ENCODE measurements at places on chromosomes 4 and X. TPM values are rescaled to one million over a fixed set of nuclear protein-coding genes. Genes with fewer than 3 reads are reported as not detected.
A peak's percentile ranks its signal among the peaks of the same experiment; 100 is the strongest.

- no peak overlapping the region for H3K27ac ChIP-seq
- no peak for DNase-seq
- H3K27me3 ChIP-seq, result no peaks in the 10 kb centered on the region
- peaks cover 17% of the 10 kb centered on the region for H3K4me1 ChIP-seq
- H3K4me3 ChIP-seq, result peak overlapping the region; percentile 34
Observed at GRCh38 chr4:184096561-184097240, 121.0 kb downstream of the ENPP6 start.

GRCh38 chrX:141724186-141724585 is 25.6 kb upstream of the SPANXD start:
- no peak for DNase-seq
- H3K4me1 ChIP-seq, result no peaks in the 10 kb centered on the region
- H3K27ac ChIP-seq, result no peak overlapping the region

DNA sequence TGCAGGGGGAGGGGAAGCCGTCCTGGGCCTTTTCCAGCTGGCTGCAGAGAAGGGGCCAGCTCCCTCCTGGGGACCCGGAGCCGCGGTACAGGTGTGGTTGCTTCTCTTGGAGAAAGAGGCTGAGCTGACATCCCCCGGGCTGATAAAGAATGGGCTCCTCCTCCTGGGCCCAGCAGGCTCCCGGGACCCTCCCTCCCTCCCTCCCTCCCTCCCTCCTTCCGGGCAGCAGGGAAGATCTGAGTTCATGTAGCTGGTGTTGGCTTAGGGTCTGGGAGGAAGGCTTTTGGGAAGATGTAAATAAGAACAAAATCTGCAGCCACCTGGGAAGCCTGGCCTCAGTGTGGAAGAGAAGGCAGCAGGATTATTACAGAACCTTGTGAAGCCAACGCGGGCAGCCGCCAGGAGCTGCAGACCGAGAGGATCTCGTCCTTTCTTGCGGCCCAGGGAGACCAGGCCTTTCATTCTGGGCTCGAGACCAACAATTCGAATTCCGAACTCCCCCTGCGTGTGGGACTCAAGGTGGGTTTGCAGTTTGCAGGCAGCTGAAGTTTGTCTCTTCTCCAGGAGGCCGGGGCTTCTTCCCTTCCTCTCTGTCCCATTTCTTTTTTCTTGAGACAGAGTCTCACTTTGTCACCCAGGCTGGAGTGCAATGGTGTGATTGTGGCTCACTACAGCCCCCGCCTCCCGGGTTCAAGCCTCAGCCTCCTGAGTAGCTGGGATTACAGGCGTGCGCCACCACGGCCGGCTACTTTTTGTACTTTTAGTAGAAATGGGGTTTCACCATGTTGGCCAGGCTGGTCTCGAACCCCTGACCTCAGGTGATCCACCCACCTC is at the start of gene PLCXD1:
TSS of gene PLCXD1 (plus strand) at position 216 of the 834 bp plus-strand sequence. CDS start 2,807 bp downstream, outside the sequence.
- peaks cover 19% of the 10 kb centered on the region for H3K36me3 ChIP-seq
- H3K4me1 ChIP-seq, result peaks cover 13% of the 10 kb centered on the region
- H3K4me3 ChIP-seq, result peak within 1 kb of the TSS; percentile 36

GRCh38 chr4:40058854-40059253 is 2.2 kb downstream of the N4BP2 start:
- no peaks in the 10 kb centered on the region for H3K27me3 ChIP-seq
- no peak overlapping the region for H3K27ac ChIP-seq
- H3K4me3 ChIP-seq, result peak overlapping the region; percentile 79
- DNase-seq, result no peak
- no peaks in the 10 kb centered on the region for H3K36me3 ChIP-seq
- H3K4me1 ChIP-seq, result peaks cover 22% of the 10 kb centered on the region

- H3K27me3 ChIP-seq, result no peaks in the 10 kb centered on the region
- no peak for DNase-seq
- no peak overlapping the region for H3K4me3 ChIP-seq
- H3K27ac ChIP-seq, result no peak overlapping the region
- no peaks in the 10 kb centered on the region for H3K36me3 ChIP-seq
Observed at GRCh38 chr4:140702096-140702757, 54.0 kb downstream of the TBC1D9 start.

DNA sequence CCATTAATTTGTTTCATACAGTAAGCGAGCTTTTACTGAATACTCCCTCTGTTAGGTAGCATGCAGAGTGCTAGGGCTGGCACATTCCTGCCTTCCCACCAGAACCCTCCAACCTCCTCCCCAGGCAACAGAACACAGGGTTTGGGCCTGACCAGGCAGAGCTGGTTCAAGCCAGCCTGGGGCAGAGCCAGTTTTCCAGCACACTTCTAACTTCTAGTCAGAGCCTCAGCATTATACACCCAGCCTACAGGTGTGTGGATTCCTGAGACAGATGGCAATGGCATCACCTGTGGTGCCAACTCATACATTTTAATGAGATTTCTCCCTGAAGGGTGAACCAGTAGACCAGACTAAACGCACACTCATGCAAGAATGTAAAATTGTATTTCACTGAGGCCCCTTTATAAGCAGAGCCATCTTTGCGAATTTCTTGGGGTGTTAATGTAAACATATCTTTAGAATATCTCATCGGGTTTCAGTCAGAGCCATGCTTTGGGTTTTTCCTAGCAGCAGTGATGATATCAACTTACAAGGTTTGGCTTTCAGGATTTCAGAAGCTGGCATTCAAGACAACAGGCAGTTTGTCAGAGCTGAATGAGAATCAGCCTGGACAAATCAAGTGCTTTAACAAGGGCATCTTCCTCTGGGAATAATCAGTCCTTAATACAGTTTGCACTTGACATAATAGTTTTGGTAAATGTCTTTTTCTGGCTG is 92.0 kb downstream of the GATB start:
- no peak for DNase-seq
- H3K36me3 ChIP-seq, result peaks cover 5% of the 10 kb centered on the region
- H3K4me1 ChIP-seq, result no peaks in the 10 kb centered on the region
- H3K27me3 ChIP-seq, result no peaks in the 10 kb centered on the region

The CTAG2 gene
- total RNA-seq, result not detected

The LDB2 gene
- 113 TPM for total RNA-seq

The ARHGEF9 gene
- total RNA-seq, result 20.8 TPM

The TENM3 gene
- total RNA-seq, result 1.9 TPM

Data from lower lobe of right lung (tissue), 2 donors.